ENCODE measurements at places on chromosomes 16 and 17.

GRCh38 chr16:86510465-86511261 is at the start of gene FOXF1:
TSS of gene FOXF1 (plus strand) at chr16:86510527. CDS start at chr16:86510570, 43 bp downstream.
- DNase-seq: no peak

GRCh38 chr17:30586818-30587595 is 109.8 kb downstream of the GOSR1 start:
- DNase-seq: no peak

- no peak for DNase-seq
Observed at GRCh38 chr16:72125635-72126428, 32.2 kb downstream of the DHX38 start.

GRCh38 chr17:36482611-36483504 is 3.6 kb upstream of the ZNHIT3 start:
- DNase-seq: peak; percentile 73

GRCh38 chr17:78343187-78343542 is 16.7 kb downstream of the SOCS3 start:
- DNase-seq: no peak

- no peak for DNase-seq
Observed at GRCh38 chr17:68910251-68910705, 44.9 kb downstream of the ABCA8 start.
